ENCODE measurements at places on chromosomes 4 and X.
A peak's percentile ranks its signal among the peaks of the same experiment; 100 is the strongest.

GRCh38 chr4:6193399-6193798, 7.0 kb downstream of the JAKMIP1 start:
- peak; percentile 25 for DNase-seq

DNA sequence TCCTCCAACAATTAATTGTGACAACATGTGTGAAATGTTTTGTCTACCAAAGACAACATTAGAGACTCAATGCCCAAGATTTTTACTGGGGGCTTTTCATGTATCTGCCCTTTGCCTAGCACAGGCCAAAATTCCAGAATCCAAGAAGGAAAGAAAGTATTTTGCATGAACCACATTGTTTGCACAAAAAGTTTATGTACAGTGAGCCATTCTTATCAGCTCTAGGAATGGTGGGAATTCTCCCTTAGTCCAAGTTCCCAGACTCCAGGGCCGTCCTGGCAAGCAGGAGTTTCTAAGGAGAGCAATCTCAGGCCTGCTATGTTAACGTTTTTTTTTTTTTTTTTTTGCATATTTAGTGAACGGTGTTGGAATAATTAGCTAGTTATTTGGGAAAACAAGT, 21.6 kb downstream of the GPRASP1 start:
- DNase-seq, result no peak

- no peak for DNase-seq
Measured at GRCh38 chr4:152640058-152640921, 39.5 kb downstream of the TMEM154 start.

- no peak for DNase-seq
Measured at GRCh38 chr4:112604589-112604988, 32.1 kb downstream of the ZGRF1 start.

GRCh38 chrX:9995855-9996339, 28.7 kb downstream of the CLDN34 start:
- DNase-seq, result peak; percentile 74

GRCh38 chr4:56129431-56129861, 180.7 kb downstream of the CEP135 start:
- DNase-seq, result no peak

DNA sequence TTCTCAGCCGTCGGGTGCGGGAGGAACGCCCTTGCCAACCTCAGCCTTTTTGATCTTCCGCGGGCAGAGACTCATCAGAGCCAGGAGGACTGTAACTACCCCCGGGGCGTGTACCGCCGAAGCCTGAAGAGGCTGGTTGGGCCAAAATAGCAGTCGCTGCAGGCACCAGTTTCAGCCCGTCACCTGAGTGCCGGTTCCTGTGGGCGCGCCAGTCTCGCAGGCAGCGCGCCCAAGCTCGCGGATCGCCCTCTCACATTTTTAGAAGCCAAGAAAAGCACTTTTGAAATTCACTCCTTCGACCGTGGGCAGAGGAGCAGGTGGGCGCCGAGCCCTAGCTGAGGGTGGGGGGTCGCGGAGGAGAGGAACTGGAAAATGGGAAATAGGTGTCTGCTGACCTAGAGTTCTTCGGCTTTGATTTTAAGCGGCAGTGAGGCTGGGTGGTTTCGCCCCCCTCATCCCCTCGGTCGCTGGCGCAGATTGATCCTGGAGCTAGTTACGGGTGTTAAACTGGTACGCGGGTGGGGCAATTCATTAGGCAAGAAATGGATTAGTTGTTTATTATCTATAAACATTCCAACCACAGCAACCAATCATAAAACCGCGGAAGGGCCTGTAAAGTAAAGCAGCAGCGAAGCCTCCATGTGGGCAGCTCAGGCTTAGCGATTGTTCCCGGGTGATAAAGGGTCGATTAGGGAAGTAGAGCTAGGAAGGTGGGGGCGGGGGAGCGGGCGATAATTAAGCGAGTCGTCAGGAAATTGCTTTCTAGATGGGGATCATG, 69.2 kb downstream of the FBXO8 start:
- DNase-seq, result peak; percentile 72

GRCh38 chrX:19343535-19344408, at the start of gene PDHA1:
PDHA1 (plus strand) TSS chrX:19343927; CDS start chrX:19344038, 111 bp downstream.
- DNase-seq, result peak; percentile 92

DNA sequence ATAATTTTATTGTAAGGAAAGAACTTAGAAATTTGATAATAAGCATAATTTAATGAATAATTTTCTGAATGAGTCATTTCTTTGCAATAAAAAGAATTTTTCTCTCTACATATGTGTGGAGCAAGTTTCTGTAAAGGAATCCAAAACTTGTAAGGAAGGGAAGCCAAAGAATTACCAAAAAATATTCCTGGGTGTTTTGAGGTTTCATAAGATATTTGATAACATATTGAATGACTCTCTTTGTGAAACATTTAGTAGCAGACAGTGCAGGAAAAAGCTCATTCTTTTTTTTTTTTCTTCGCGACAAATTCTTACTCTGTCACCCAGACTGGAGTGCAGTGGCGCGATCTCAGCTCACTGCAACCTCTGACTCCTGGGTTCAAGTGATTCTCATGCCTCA, 469.0 kb upstream of the MAGEB2 start:
- no peak for DNase-seq

- DNase-seq, result no peak
Measured at GRCh38 chr4:41012293-41012692, 202.0 kb downstream of the APBB2 start.

Data from left forelimb (tissue), 1 donor.